HFFc6 (cell line): ENCODE measurements at places on chromosomes 7 and 10.

GRCh38 chr10:32379318-32379949 is 32.5 kb upstream of the EPC1 start:
- DNase-seq, result peak; percentile 55

GRCh38 chr10:107924458-107924857 is 760.0 kb upstream of the SORCS1 start:
- DNase-seq, result no peak

GRCh38 chr10:122435212-122435827 is 19.1 kb upstream of the ARMS2 start:
- peak; percentile 48 for DNase-seq

- DNase-seq, result no peak
Observed at GRCh38 chr7:5661942-5662341, 119.5 kb downstream of the RNF216 start.

- DNase-seq, result peak; percentile 68
Observed at GRCh38 chr7:7761340-7761973, 43.0 kb upstream of the RPA3 start.

GRCh38 chr7:112162142-112162766 is 43.9 kb downstream of the DOCK4 start:
- DNase-seq, result no peak

GRCh38 chr10:52063159-52063558 is 250.9 kb upstream of the DKK1 start:
- DNase-seq, result no peak

DNA sequence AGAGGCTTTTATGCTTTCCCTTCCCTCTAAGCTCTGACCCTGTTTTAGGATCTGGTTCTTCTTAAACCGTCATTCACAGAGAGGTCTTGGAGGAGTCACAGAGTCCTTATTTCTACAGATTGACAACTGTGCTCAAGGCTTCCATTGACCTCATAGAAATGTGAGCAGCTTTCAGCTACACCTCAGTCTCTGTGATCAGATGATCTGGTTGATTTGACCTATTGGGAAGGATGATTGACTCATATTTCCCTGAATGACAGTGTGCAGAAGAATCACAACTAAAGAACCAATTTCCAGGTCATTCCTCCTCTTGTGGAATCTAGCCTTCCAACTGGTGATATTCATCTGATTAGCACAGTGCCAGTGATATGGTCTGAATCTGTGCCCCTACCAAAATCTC is 3.4 kb downstream of the CYP3A4 start:
- no peak for DNase-seq

- peak; percentile 28 for DNase-seq
Observed at GRCh38 chr10:89236226-89236797, 15.3 kb downstream of the LIPA start.

GRCh38 chr7:49771427-49772176 is 1.8 kb upstream of the VWC2 start:
- no peak for DNase-seq

GRCh38 chr10:97042716-97043562 is 142.8 kb downstream of the SLIT1 start:
- no peak for DNase-seq

DNA sequence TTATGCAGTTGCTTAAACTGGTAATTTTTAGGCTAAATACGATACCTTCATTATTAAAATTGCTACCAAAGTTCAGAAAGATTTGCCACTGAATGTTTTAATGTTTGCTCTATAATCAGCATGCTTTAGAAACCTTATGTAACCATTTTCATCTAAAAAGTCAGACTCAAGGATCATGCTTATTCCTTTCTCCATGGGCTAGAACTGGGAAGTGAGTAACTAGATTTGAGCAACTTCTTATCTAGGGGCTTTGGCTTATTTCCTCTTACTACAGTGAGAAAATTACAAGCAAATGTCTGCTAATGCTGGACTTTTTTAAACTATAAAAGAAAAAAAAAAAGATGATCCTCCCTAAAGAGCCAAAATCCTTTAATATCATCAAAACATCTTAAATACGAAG is 215.9 kb downstream of the CRPPA start:
- no peak for DNase-seq

- DNase-seq, result no peak
Observed at GRCh38 chr10:30430544-30431298, 3.3 kb upstream of the MAP3K8 start.

DNA sequence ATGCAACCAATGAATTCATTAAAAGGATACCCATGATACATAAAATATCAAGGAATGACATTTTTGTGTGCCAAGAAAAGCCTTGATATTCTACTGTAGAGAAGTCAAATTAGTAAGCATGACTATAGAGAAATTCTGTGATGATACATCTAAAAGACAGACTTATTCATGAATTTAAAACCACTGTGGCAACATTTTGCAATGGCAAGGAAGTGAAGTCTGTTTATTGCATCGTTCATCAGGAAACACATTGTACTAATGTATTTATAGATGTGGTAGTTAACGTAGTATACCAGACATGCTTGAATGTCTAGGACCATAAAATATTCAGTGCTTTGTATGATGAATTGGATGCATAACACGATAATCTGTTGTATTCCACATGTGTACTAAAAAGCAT is 9.3 kb upstream of the CLEC5A start:
- DNase-seq, result no peak

DNA sequence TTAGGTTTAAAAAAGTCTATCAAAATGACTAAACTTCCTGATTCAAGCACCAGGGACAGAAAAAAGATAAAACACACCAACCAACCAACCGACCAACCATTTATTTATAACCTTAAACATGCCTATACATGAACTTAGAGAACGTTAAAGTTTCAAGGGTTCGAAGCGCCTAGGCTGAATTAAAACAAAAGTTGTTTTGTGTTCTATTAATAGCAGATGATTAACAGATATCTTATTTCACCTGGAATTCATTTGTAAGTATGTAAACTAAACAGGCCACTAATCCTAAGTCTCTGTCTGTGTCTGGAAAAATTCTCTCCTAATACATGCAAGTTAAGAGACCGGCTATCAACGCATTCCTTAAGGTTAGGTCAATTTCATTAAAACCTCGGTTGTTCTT is 1.4 kb downstream of the BAIAP2L1 start:
- DNase-seq, result peak; percentile 25

- peak; percentile 24 for DNase-seq
Observed at GRCh38 chr10:93701866-93702209, 554 bp downstream of the FRA10AC1 start.

DNA sequence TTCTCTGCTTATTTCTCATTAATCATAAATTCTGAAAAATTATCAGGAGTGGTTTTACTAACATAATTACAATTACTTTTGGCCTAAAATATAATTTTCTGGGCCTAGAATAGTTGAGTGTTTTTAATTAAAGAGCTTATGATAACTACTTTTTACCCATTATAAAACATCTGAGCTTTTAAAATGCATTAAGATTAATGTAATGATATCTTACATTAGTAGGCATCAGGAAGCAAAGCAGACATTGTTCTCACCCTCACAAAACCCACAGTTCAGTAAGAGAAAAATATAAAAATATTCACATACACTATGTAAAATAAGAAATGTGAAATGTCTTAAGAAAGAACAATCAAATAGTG is 443.7 kb upstream of the SEMA3A start:
- DNase-seq, result no peak

DNA sequence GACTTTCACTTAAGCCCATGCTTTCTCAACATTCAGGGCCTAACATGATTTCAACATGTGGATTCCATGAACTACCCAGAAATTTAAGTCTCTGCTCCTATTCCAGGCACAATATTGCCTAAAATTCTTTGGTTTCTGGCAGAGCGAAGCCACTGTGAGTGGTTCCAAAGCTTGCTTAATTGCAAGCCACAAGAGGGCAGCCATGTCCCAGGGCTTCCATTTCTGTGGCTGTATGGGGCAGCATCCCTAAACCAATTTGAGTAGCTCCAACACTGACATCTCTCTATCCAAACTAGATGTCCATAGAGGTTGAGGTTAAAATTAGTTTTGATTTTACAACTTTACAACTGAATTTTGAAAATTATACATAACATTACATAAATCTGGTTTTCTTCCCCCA is 56.3 kb upstream of the MDFIC start:
- peak; percentile 48 for DNase-seq

DNA sequence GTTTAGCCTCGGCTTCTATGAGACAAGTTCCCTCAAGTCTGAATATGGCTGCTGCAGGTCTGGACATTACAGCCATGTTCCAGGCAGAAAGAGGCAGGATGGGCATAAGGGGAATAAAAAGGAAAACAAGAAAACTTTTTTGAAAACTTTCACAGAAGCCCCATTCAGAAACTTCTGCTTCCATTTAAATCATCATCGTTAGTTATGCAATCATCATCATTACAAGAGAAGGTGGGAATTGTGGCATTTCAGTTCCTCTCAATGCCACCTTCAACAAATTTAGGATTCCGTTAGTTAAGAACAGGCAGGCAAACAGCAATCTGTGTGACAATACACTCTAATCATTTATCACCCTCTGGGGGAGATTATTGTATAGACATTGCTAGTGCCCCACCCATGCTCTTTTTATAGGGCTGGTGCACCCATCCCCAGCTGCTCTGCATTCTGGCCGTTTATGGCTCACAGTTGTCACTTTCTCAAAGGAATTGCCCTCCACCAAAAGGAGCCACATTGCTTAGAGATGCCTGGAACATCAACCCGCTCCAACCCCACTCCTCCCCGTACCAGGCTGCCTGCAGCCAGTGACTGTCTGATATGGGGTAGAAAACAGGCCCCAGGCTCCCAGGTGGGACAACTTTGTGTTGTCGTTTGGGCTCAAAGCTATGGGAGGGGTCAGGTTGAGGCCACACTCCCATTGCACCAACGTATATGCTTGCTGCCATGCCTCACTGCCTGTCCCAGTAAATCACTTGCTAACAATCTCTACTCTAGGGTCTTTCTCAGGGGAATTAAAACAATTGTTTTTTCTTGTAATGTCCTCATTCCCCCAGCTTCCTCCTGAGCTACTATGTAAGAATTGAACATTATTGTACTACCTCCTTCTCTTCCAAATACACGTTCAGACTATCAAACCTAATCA is 24.2 kb downstream of the ITGB8 start:
- DNase-seq, result no peak

DNA sequence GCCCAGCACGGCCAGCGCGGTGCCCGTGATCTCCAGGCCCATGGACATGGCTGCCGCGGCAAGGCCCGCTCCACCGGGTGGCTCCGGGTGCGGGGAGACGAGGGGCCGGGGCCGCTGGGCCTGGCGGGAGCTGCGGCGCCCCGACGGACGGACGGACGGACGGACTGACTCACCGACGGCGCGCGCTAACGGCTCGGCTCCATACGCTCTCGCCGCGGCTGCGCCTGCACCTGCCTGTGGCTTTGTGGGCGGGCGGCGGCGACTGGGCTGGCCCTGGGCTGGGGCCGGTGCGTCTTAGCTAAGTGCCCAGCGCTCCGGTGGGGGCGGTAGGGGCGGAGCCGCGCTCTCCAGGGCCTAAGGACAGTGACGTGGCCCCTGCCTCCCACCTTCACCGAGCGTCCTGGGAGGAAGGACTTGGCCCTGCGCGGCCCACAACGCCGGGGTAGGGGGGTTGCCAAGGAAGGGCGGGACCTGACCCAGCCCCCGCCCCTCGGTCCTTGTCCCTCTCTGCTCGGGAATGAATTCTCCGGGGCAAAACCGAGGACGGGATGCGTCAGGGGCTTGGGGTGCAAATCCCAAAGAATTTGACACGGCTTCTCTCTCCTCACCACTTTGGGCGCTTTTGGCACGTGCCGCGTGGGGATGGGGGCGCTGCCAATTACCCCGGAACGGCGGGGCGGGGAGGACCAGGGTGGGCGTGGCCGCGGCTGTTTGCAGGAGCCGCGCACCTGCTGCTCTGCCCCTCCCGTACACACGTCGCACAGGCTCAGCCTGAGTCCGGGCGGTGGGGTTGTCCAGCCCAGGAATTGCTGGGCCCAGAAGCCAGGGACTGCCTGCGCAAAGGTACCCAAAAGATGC is at the start of gene CLDN3:
TSS of gene CLDN3 (minus strand) at position 269 of the 858 bp plus-strand sequence. CDS start at position 48, 221 bp downstream.
- DNase-seq, result no peak

DNA sequence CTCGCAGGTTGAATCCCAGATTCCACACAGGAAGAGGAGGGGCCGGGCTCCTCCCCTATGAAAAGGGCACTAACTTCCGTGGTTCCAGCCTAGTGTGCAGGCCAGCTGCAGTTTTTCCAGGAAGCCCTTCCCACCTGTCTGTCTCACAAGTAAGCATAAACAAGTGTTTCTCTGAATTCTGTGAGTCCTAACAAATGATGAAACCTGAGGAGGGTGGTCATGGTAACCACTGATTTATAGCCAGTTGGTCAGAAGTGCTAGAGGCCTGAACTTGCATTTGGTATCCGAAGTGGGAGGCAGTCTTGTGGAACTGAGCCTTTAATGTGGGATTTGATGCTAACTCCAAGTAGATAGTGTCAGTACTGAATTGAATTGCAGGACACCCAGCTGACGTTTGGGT is 54.7 kb upstream of the STEAP4 start:
- DNase-seq, result no peak

GRCh38 chr7:47511699-47512370 is 70.1 kb downstream of the TNS3 start:
- no peak for DNase-seq

- DNase-seq, result no peak
Observed at GRCh38 chr10:95537542-95537927, 23.6 kb downstream of the SORBS1 start.

DNA sequence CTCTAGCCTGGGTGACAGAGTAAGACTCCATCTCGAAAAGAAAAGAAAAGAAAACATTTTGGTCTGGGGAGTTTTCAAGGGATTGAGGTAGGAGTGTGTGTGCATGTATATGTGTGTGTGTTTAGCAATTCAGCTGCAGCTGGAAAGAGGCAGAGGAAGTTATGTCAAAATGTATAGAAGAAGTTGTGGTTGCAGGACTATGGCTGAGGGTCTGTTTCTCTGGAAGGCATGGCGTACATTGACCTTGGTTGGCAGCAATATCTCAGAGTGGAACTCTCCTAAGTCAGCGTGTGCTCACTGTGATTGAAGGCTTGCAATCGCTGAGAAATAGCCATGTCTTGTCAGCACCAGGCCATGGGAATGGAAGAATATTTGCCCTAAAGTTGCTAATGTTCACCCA is 28.6 kb upstream of the RHBDD2 start:
- no peak for DNase-seq

- no peak for DNase-seq
Observed at GRCh38 chr10:128414568-128414967, 288.3 kb upstream of the MKI67 start.

DNA sequence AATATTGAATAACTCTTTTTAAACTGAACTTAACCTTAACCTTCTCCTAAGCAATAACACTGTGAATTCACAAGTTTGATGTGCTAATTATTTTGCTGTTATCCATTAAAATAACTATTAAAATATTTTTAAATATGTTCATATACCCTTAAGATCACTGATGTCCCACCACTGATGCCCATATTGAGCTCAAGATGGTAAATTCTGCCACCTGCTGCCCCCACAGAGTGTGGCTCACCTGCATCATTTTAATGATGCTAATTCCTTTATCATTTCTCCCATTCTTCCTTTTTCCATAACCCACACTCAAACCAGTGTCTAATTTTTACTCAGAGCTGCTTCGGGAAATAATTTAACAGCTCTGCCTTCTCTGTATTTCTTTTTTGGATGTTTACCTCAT is 82.3 kb upstream of the ARID5B start:
- DNase-seq, result no peak

GRCh38 chr7:71925663-71926062 is 486.5 kb downstream of the CALN1 start:
- DNase-seq, result no peak
